ENCODE measurements at places on chromosomes 13 and 19.

DNA sequence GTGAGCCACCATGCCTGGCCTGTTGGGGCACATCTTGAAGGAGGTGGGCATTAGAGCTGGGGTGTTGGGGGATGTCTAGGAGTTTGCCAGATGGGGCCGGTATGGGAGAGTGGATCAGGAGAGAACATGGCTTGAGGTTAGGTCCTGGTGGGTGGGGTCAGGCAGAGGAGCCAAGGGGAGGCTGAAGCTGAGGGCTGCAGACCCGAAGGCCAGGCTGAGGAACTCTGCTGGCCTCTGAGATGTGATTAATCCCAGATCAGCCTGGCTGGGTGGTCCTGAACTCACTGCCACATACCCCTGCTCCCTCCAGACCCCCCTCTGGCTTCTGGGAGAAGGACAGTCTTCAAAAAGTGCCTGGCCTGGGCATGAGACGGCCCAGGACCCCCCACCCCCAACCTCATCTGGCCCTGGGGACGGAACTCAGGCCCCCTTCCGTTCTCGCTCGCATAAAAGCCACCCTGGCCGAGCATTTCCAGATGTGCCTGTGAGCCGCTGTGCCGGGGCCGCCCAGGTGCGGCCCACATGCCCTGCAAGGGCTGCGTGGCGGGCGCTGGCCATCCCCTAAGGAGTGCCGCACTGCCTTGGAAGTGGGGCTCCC lies 2.7 kb downstream of the FSTL3 start:
- no peak for DNase-seq

GRCh38 chr13:110232142-110232541 lies 74.8 kb downstream of the COL4A1 start:
- no peak for DNase-seq

GRCh38 chr13:33846303-33847062 lies 28.5 kb downstream of the RFC3 start:
- no peak for DNase-seq

- no peak for DNase-seq
Observed at GRCh38 chr13:43422116-43422515, 364.7 kb downstream of the ENOX1 start.

DNA sequence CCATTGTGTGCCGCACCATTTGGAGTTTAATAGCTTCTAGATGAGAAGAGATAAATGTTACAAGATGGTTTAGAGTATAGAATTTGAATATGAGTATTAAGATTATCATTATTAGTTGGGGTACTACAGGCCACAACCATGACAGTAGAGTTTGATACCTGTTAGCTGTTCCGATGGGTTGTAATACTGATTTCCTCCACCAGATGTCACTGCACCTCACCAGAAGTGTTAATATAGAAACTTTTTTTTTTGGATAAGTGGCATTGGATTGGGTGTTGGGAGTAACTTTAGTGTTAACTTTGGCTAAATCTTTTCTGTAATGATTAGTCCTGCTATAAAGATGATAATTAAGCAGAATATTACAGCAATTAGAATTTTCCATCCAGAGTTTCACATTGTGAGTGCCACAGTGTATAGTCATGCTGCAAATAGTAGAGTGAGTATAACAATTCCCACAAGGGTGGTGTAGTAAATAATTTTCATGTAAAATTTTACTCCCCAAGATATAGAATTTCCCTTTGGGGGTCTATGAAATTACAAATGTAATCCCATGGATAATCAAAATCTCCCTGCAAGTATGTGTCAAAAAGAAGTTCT lies 56.3 kb downstream of the PSG3 start:
- DNase-seq = no peak

DNA sequence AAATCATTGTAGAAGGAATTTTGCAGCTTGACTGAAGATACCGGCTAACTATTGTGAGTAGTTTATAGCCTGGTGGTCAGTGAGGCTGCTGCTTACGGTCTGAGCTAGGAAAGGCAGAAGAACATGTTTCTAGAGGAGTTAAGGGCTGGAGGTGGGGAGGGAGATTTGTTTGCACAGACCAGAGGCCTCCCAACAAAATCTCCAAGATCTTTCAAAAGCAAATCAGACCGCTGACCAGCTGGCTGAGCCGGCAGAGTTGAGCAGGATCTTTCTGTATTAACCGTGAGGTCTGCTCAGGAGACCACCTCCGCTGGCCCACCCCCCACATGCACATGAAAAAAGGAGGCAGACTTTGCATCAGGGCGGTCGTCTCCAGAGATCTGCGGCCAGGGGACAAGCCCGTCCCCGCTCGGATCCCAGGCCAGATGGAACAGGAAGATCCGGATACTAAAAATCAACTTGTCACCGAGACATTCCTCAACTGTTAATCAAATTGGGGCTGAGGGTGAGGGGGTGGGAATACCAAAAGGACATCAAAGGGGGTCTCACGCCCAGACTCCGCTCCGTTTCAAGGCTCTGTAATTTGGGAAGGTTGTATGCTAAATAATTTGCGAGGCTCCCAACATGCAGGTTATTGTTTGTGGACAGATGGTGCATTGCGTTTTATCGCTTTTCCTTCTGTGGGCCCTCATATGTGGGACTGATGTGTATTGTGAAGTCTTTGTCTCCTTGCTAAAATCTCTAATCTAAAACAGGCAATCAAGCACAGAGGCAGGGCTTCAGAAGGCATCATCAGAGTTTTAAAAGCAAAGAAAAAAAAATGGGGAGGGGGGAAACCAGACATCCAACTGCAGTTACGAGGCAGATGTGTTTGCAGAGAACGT lies 319.0 kb downstream of the ZNF536 start:
- no peak for DNase-seq

- DNase-seq = no peak
Observed at GRCh38 chr19:49786376-49786820, 19.6 kb downstream of the AP2A1 start.

GRCh38 chr19:5929625-5930024 lies 15.6 kb downstream of the CAPS start:
- DNase-seq = no peak

DNA sequence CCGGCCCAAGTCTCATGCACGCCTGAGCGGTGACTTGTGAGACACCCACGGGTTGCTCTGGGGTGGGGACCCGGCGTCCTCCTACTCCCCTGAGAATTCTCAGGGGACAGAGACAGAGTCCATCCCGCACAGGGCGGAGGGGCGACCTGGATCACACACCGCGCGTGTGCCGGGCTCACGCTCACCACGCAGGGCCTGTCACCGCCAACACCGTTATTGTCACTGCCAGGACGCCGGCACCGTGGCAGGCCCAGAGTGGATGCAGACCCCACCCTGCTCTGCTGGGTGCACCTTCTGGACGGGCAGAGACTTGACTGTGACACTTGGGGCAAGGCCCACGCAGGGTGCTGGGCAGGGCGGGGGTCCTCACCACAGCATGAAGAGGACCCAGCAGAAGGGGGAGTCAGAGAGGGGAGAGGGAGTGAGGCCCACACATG lies 16.2 kb downstream of the MOB3A start:
- DNase-seq = no peak

- no peak for DNase-seq
Observed at GRCh38 chr19:49337267-49338022, 2.2 kb downstream of the CD37 start.

DNA sequence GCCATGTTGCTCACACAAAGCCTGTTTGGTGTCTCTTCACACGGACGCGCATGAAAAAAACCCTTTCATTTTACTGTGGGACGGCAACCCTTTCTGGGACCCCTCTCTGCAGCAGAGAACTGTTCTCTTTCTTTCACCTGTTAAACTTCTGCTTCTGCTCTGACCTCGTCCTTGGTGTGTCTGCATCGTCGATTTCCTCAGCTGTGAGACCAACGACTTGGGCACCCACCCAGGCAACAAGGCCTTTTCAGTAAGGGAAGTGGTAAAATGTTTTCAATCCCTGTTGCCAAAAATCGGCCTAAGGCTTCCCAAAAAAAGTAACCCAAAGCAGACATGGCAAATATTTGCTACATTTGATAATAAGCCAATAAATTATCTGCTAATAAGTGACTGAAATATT lies 515.3 kb downstream of the IRS2 start:
- DNase-seq = no peak

DNA sequence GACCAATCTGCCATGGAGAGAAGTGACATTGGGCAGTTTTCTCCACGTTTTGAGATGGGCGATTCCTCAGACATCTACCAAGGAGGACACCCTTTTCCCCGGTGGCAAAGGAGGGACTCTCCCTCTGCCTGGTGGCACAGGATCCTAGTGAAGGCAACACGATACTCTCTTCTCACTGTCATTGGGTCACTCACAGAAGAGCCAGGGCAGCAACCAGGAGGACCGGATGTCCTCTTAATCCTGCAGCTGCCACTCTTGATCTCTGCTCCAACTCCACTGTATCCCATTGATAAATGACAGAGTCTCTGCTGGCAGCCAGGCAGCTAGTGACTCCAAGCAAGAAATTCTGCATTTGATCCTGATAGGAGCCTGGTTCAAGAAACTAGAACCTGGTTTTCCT lies 42.2 kb downstream of the COL4A2 start:
- no peak for DNase-seq

DNA sequence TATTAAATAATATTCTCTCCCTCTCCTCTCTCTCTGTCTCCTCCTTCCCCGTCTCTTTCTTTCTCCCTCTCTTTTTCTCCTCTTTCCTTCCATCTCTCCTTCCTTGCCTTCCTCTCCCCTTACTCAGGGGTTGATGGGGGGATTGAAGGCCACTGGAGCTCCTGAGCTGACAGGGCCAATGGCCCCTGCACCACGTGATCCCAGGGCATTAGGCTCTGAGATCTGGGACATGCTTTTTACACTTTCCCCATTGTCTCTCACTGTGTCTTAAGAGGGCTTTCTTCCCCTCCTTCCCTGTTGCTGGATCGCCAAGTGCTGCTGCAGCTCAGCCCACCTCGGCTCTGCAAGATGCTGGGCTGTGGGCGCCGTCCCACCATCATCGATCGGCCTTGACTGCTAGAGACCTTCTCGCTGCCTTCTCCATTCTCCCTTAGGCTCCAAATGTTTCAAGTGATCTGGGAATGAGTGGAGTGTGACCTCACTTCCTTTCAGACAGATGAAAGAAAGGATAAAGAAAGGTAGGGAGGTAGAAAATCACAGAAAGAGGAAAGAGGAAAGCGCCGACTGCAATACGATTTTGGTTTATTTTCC lies 42.2 kb downstream of the COL4A1 start:
- DNase-seq = no peak

GRCh38 chr19:40791349-40791748 lies 7.6 kb upstream of the EGLN2 start:
- DNase-seq = no peak

GRCh38 chr19:31300422-31300821 lies 48.8 kb downstream of the TSHZ3 start:
- no peak for DNase-seq

- DNase-seq = no peak
Observed at GRCh38 chr13:26420282-26420960, 137.1 kb upstream of the WASF3 start.

- no peak for DNase-seq
Observed at GRCh38 chr13:99806671-99807070, 164.9 kb downstream of the ZIC5 start.

GRCh38 chr19:33419788-33420130 lies 46.2 kb downstream of the CEBPG start:
- no peak for DNase-seq

GRCh38 chr19:55691561-55692481 lies 16.8 kb downstream of the EPN1 start:
- DNase-seq = no peak

DNA sequence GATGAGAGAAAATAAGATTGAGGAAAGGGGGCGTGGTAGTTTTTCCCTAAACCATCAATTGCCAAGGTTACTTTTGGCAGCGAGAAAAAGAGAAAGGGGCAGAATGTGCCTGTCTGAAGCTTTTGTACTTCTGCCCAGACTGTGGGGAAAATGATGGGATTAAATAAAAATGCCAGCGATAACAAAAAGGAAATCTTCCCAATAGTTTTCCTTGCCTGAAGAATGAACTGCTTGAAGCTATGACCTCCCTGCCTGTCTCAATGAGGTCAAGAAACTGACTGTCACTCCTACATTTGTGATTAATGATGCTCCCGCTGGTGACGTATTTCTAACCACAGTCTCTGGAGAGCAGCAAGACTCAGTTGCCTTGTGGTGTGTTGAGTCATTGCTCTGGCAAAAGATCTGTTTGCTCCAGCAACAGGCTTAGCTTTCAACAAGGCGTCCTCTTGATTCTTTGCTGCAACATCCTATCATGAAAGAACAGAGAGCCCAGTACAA lies 1051.5 kb downstream of the DIAPH3 start:
- DNase-seq = no peak

DNA sequence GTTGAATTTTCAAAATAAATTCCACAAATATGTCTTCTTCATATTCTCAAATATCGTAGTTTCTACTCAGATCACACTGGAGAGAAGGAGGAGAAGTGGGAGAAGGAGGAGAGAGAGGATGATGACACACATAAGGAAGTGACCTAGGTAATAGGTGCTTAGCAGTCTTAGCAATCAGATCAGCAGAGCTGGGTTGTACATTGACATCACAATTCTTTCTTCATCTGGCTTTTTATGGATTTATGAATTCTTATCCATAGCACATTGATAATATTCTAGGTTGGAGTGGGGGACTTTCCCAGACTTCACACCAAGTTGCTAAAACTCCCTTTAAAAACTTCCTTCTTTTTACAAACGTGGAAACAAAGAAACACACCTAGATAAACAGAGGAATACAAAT lies 86.9 kb downstream of the FGF9 start:
- DNase-seq = no peak

- DNase-seq = no peak
Observed at GRCh38 chr13:76636829-76637228, 249.4 kb downstream of the KCTD12 start.

GRCh38 chr13:49464085-49464484 lies 20.0 kb downstream of the SETDB2 start:
- DNase-seq = no peak

- DNase-seq = no peak
Observed at GRCh38 chr13:99614465-99614885, 113.2 kb downstream of the TM9SF2 start.

DNA sequence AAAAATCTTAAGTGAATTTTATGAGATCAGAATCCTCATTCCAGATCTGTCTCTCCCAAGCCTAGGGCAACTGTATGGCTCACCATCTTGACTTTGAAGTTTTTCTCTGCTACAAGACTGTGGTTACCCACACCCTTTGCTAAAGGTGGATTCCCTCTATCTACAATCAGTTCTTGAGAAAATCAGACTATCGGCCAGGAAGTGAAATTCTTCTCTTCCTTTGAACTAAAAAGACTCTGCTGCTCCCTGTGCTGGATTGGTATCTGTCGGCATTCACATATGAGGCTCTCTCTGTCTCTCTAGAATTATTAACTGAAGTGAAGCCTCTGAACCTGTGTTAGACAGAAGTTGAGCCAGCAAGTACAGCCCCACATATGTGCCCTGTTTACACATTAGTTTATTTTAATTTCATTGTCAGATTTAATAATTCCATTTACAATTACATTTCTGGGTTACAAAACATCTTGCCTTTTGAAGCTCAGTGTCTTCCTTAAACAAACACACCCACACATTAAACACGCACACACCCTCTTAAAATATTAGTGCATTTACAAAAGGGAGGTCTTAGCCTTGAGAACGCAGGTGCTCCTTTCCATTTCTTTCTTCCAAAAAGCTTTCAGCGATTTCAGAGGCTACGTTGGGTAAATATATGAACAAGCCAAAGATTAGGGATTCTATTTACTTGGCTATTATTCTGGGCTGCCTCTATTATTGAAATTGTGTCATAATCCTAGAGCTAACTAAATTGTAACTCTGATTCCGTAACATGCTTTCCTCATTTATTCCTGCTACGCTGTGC lies 145.7 kb downstream of the MIPEP start:
- DNase-seq = no peak

All from stimulated activated CD4-positive, alpha-beta T cell treated with anti-CD3 and anti-CD28 coated beads, Interleukin-1b, Interleukin-23, amount 100 ng/mL, for 24 hours (primary cell).